ENCODE measurements at places on chromosomes 2 and 18.

GRCh38 chr2:235810846-235811245, 317.0 kb downstream of the AGAP1 start:
- no peak for DNase-seq

DNA sequence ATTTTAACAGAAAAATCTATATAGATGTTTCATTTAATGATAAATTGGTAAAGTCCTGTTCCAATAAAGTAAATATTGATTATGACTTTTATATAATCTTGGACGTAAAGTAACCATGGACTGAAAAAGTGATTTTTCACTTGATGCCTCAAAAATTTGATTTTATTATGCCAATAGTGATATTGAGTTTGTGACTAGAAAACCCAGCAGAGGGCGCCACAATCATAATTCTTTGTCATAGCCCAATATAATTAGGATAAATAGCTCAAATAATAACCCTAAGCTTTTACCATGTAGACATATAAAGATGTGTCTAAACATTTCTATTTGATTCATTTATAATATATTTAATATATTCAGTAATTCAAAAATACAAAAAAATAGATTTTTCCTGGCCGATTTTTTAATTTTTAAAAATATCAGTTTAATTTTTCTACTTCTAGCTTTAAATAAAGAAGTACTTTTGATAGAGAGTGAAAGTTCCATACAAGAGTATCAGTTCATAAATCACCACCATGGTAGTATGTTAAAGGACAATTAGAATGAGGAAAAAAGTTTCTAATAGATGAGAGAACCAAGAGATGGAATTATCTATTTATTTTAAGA, 30.7 kb downstream of the CAMKMT start:
- DNase-seq, result no peak

- DNase-seq, result no peak
Measured at GRCh38 chr2:96875498-96876268, 5.8 kb upstream of the SEMA4C start.

GRCh38 chr2:134296301-134296700, 42.4 kb downstream of the MGAT5 start:
- DNase-seq, result no peak

All from esophagus squamous epithelium (tissue), 5 donors.